ENCODE measurements at places on chromosomes 3 and 15.

GRCh38 chr15:82807920-82808633, 1.4 kb upstream of the WHAMM start:
- DNase-seq = no peak

DNA sequence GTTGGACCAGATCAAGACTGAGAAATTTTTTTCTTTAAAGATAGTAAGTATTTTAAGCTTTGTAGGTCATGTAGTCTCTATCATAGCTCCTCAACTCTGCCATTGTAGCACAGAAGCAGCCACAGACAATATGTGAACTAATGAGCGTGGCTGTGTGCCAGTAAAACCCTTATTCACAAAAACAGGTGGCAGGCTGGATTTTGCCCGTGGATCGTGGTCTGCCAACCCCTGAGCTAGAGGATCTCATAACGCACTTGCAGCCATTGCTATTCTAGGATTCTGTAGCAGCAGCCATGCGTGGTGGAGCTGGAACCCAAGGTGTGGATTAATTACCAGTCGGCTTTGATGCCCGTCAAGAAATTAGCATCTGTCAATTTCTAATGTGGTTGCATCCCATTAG, 68.7 kb upstream of the PLXNA1 start:
- no peak for DNase-seq

DNA sequence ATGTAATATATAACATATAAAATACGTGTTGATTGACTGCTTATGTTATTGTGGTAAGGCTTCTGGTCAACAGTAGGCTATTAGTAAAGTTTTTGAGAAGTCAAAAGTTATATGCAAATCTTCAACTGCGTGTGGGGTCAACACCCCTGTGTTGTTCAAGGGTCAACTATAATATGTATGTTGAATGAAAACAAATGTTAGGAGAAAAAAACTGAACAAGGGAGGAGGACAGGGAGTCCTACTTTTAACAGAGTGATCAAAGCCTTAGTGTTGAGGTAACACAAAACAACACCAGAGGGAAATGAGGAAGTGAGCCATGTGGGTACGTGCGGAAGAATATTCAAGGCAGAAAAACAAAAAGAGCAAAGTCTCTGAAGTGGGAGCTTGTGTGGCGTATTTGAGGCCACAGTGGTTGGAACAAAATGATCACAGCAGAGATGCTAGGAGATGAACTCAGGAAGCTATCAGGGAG, 62.5 kb downstream of the SFMBT1 start:
- peak; percentile 77 for DNase-seq

- peak; percentile 48 for DNase-seq
Observed at GRCh38 chr3:43104660-43105595, 951 bp downstream of the POMGNT2 start.

DNA sequence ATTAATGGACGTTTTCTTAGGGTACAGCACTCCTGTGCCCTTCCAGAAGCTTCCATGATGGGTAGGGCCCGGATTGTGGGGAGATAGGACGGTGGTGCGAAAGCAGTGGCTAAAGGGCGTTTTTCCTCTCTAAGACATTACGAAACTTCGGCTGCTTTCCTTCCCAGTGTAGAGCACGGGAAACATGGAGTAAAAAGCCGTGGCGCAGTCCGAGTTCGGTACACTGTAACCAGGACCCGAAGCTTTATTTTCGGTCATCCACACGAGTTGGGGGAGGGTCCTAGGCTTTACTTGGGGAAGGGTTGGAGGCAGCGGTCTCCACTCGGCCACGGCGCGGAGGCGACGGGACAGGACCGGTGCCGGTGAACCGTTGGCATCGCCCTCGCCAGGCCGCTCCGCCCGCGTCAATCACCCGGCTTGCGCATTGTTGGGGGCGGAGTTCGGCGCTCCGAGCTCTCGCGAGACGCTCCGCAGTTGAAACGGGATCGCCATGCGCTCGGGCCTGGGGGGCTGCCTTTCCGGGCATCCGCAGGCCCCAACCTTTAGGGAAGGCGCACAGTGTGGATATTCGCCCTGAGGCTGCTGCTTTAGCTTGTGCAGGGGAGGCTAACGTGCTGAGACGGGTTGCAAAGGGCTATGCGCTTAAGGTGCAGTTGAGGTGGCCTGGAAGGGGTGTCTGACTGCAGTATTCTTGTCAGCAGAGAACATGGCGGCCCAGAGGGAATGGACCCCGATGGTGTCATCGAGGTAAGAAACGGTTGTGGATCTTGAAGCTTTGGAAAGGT, 546 bp downstream of the EIF4A2 start:
- DNase-seq = peak; percentile 78

DNA sequence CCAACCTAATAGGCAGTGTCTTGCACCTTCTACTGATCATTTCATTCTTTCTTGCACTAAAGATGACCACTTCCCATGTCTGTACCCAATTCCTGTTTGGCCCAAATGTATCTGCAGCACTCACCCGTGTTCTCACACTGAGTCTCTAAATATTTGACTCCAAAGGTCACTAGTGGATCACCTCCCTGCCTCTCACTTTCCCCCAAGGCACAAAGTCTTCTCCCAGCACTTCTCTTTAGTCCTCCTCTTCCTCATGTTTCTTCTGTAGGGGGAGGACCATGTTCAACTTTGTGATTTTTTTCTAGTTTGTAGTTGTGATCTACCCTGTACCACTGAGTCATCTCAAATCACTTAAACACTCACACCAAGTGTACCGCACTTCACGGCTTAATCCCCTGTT, 13.9 kb downstream of the NR1I2 start:
- no peak for DNase-seq

DNA sequence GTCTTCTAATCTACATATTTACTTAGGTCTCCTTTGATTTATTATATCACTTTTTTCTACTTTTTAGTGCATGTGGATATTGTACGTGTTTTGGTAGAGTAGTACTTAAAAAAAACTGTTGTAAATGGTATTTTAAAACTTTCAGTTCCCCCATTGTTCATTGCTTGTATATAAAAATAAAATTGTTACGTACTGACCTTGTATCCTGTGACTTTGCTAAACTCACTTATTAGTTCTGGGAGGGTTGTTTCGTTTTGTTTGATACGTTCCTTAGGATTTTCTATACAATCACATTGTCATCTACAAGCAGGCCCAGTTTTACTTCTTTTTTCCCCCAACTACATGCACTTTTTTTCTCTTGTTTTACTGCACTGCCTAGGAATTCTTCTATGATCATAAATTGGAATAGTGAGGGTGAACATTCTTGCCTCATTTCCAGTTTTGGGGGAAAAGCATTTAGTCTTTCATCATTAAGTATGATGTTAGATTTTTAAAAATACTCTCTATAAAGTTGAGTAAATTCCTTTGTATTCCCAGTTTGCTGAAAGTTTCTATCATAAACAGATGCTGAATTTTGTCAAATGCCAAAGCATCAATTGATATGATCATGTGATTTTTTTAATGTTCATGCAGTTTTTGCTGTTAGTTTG, 33.5 kb upstream of the ACKR4 start:
- no peak for DNase-seq

- no peak for DNase-seq
Observed at GRCh38 chr3:112803467-112803866, 43.2 kb downstream of the CD200R1L start.

GRCh38 chr15:63402498-63403253, 21.0 kb upstream of the CA12 start:
- DNase-seq = no peak

DNA sequence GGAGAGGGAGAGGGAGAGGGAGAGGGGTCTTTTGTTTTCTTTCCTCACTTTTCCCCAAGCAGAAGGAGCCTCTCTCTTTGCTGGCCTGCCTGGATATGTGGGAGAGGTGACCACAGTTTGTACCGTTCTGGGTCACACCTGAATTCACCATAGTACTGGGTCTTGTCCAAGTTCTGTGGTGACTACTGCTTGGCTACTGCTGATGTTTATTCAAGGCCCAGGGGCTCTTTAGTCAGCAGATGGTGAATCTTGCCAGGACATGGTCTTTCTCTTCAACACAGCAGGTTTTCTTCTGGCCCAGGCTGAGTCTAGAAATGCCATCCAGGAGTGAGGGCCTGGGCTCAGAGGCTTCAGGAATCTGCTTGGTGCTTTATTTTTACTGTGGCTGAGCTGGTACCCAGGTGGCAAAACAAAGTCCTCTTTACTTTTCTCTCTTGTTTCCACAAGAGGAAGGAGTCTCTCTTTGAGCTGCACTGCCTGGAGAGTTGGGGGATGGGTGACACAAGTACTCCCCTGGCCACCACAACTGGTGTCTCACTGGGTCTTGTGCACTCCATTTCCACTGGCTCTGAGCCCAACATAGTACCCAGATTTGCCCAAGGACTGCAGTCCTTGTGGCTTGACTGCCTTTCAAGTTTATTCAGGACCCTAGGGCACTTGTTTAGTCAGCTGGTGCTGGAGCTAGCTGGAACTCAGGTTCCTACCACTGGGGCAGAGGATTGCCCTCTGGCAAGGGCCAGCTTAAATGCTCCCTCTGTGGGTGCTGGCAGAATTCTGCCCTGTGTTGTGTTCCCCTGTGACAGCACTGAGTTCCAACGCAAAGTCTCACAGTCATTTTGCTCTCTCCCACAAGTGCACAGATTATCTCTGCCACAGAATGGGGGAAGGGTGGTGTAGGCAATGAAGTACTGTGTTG, 16.8 kb upstream of the CCNDBP1 start:
- DNase-seq = no peak

- DNase-seq = no peak
Observed at GRCh38 chr3:178257491-178257890, 278.7 kb upstream of the KCNMB2 start.

DNA sequence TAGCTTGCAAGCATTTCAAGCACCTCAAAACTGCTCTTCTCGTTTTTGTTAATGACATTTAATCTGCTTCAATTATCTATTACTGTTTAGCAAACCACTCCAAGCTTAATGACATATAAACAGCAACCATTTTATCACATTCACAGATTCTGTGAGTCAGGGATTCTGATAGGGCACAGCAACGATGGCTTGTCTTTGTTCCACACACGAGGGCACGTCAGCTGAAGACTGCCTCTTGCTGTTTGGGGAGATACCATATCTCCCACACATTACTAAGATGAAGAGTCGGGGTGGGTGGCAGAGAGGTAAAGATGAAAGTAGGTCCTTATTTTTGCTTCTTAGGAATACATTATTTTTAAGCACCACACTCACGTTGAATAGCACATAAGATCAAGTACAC, 19.3 kb downstream of the CPOX start:
- no peak for DNase-seq

- no peak for DNase-seq
Observed at GRCh38 chr3:61637088-61638051, 76.0 kb downstream of the PTPRG start.

DNA sequence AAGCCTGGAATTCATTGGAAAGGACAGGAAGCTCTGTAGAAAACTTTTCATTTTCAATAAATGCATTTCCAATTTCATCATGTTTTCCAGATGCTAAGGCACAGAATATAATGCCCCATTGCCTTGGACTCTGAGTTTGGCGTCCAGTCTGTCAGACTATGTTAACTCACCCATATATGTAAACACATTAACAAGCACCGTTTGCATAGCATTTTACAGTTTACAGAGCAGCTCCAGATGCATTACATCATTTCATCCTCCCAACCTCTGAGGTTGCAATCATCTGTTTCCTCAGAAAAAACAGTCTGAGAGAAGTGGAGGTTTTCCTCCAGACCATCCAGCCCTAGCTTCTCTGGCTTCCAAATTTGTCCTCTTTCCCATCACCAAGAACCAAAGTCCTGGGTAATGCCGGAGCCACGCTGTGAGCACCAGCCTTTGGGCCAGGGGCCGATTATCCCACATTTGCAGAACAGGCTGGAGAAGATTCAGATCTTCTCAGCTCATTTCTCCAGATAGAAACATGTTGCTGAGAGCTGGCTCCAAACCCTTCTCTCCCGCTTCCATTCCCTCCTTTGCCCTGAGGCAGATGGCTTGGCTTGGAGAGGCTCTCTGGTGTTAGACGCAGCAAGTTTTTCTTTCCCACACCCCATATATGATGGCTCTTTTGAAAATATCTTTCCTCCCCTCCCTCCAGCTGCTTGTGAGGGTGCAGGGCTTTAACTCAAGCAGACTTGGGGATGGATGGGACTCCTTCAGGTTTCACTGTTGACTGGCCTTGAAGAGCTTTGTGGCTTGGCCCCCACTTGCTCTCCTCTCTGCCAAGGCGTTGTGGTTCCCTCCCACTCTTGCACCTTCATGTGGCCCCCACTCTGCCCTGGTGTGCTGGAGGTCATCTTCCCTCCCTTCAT, 26.0 kb downstream of the CYP19A1 start:
- DNase-seq = no peak

GRCh38 chr3:133836497-133837158, 31.0 kb downstream of the SRPRB start:
- no peak for DNase-seq

DNA sequence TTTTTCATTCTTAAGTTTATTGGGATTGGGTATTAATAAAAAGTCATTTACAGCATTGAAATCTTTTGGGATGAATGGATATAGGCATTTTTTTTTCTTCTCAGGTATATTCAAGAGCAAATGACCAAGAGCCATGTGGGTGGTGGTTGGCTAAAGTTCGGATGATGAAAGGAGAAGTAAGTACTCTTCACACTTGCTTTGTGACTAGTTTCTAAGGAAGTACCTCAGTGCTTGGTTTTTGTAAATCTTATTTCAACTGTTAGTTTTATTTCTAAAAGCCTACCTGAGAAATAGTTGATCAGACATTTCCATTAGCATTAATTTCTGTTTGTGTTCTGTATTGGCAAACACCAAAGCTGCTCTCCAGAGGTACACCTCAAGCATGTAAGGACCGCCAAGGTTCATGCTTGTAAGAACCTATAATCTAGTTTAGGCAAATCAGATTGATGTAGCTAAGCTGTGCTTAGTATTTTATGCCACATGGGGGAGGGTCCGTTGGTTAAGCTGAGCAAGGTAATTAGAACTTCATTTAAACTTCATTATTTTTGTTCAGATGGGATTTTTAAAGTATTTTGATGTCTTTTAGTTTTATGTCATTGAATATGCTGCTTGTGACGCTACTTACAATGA, 35.4 kb downstream of the FXR1 start:
- no peak for DNase-seq

- no peak for DNase-seq
Observed at GRCh38 chr3:53702776-53703530, 143.3 kb downstream of the CHDH start.

GRCh38 chr3:176767385-176767784, 429.9 kb downstream of the TBL1XR1 start:
- no peak for DNase-seq

GRCh38 chr3:188267790-188268335, 113.9 kb downstream of the LPP start:
- no peak for DNase-seq

DNA sequence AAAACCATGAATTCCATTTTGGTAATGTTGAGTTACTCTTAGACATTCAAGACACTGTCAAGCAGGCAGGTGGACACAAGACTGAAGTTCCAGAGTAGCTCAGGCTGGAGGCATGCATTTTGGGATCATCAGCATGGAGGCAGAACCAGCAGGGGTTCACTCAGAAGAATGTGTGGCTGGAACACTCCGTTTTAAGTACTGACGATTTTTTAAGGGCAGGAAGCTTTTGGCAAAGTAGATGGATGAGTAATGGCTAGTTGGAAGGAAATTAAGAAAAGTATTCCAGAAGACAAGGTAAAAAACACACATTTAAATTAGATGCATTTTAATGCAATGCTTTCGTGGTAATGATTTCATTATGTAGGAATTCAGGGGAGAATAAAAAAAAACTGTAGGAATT, 420.4 kb downstream of the ROBO2 start:
- DNase-seq = no peak

- no peak for DNase-seq
Observed at GRCh38 chr3:38560284-38560683, 64.1 kb downstream of the EXOG start.

Data from activated naive CD8-positive, alpha-beta T cell treated with anti-CD3 and anti-CD28 coated beads for 36 hours (primary cell).